ENCODE measurements at places on chromosomes 3 and 15.

DNA sequence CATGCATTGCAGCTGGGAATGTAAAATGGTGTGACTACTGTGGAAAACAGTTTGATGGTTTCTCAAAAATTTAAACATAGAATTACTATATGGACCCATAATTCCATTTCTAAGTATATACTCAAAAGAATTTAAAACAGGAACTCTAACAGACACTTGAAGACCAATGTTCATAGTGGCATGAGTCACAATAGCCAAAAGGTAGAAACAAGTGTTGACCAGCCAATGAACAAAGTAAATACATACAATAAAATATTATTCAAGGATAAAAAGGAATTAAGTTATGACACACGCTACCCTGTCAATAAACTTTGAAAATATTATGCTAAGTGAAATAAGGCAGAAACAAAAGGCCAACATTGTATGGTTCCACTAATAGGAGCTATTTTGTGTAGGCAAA lies 357.4 kb upstream of the IL12A start:
- DNase-seq: no peak

DNA sequence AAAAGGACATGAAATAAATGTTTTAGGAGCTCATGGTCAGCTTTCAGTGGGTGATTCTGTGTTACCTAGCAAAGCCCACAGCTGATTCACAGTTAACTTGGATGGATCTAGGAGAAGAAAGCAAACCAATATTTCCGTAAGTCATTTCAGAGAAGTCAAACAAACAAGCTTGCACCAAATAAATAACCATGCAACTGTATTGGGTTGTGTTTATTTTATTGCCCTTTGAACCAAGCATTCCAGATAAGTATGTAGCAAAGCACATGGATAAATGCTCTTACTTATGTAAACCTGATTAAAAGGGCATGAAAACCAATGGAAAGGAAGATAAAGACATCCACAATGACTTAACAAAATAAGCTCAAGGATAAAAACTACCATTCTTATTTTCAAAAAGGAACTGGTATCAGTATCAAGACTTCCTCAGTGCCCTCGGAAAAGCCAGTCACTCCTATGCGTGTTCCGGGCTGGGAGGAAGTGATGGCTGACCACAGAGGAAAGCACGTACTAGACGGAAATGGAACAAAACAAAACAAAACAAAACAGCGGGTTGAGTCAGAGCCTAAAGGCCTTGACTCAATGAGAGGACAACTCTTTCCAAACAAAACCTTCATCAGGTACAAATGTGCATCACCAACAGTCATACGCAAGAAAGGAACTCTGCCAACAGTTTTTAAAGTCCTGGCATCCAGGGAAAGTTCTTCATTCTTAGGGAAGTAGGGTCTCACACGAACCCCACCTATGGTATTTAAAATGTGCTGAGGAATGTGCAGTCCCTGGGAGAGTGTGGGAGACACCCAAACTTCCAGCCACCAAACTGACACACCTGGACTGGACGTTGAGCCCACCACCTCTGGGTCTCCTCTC lies 103.3 kb downstream of the SNRK start:
- peak; percentile 73 for DNase-seq

DNA sequence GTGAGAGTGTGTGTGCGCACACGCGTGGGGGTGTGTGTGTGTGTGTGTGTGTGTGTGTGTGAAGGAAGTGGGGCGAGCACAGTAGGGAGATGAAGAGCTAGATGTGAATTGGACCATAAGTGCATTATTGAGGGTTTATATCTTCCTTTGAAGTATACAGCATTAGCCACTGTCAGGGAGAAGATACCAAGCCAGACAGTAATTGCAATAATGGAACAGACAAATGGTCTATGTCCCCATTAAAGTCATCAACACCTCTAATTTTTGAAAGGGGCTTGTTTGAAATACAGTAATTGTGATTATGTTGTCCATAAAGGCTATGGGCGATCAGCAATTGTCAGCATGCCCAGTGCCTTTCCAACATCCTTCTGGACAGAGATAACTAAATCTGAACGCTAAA lies 429.2 kb upstream of the NR2F2 start:
- DNase-seq: no peak

GRCh38 chr15:62469874-62470688 lies 305.0 kb upstream of the C2CD4B start:
- no peak for DNase-seq

- DNase-seq: no peak
Measured at GRCh38 chr3:175456466-175456865, 597.3 kb downstream of the NAALADL2 start.

- no peak for DNase-seq
Measured at GRCh38 chr15:69060744-69061143, 46.2 kb downstream of the NOX5 start.

- DNase-seq: no peak
Measured at GRCh38 chr15:58870451-58870850, 63.0 kb downstream of the SLTM start.

DNA sequence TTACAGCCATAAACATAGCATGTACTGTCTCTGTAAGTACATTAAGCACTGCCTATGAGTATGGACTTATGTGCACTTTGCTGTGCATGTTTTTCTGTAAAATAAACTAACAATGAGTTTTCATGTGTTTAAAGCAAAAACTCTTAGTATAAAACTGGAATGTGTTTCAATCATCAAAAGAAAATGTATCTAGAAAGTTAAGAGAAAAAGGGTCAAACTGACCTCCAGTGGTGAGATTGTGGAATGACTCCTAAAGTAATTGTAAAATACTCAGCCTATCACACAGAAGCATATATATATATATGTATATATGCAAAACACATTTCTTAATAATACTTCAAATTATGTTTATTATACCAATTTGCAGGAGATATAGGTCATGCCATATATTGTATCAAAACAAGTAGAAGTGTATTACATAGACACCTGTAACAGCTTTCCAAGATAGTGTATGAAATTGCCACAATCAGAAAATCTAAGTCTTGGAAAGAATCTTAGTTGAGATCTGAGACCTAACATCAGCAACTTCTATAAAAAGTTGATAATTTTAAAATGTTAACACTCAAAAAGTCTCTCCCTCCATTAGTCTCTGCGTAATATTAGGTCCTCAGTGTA lies 199.6 kb downstream of the FMN1 start:
- DNase-seq: no peak

DNA sequence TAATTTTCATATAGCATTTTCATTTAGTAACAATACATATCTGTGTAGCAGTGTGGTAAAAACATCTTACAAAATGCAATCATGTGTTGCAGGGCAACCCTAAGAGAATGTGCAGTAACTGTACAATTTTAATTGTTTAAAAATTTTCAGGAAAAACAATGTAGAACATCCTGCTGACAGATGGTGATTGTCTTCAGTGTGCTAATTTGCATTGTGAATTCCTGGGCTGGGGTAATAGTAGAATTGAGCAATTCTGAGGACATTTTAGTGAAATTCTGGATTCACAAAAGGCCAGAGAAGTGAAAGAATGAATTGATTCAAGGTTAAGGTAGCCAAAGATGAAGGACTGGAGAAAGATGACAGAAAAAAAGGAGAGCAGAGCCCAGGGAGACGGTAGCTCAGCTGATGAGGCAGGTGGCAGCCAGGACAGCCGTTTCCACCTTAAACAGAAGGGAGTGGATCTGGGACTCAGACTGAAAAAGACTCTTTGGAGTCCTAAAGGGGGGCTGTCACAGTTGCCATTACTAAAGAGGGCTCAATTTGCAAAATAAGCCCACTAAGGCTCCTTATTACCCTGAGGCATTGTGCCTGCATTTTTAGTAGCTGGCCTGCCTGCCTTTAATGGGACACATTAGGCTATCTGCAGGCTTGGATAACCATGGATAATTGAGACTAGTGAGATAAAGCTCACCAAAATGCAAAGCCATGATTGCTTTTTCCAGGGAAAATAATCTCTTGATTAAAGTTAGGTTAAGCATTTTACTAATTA lies 8.6 kb downstream of the MAP3K13 start:
- DNase-seq: no peak

DNA sequence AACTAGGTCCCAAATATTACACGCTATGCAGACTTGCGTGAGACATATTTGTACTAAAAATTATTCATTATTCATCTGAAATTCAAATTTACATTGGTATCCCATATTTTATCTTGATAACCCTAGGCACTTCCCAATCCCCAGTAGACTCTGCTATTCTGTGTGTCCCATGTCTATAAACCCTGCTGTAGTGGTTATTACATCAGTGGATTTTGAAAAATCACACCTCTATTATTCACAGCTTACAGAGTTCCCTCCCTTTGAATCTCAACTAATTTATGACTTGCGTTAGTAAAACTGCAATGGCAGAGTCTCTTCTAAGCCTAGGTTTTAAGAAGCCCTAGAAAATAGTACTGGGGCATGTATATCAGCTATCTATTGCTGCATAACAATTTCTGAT lies 54.3 kb downstream of the TRIM69 start:
- no peak for DNase-seq

DNA sequence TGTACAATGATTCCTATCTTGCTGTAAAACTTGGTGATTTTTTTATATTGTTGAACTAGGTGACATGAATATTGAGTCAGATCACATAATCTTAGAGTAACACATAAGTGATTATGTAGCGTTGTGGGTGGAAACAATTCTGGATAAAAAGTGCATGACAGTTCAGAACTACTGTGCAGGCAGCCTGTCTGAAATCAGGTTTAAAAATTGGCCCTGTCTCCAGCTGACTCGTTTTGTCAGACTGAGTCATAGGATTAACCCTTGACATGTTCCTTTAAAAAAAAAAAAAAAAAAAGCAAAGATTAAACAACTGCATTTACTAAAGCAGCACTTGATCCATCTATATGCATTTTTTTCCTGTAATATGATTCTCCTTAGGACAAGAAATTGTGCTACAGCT lies 160.0 kb upstream of the CGNL1 start:
- DNase-seq: no peak

DNA sequence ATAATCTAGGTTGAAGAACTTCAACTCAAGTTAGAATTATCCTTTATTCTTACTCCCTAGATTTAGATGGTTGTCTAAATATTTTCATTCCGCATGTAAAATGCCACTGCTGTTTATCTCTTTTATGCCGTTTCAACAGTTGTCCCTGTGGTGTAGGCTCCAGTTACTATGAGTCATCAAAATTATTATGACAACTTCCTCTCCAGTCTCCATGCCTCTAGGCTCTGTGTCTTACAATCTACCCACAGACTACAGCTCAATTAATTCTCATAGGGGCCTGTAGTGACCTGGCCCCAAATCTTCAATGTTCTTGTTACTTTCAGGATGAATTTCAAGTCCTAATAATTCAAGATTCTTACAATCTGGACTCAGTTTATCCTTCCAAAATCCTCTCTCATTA lies 105.8 kb upstream of the UNC13C start:
- DNase-seq: no peak

DNA sequence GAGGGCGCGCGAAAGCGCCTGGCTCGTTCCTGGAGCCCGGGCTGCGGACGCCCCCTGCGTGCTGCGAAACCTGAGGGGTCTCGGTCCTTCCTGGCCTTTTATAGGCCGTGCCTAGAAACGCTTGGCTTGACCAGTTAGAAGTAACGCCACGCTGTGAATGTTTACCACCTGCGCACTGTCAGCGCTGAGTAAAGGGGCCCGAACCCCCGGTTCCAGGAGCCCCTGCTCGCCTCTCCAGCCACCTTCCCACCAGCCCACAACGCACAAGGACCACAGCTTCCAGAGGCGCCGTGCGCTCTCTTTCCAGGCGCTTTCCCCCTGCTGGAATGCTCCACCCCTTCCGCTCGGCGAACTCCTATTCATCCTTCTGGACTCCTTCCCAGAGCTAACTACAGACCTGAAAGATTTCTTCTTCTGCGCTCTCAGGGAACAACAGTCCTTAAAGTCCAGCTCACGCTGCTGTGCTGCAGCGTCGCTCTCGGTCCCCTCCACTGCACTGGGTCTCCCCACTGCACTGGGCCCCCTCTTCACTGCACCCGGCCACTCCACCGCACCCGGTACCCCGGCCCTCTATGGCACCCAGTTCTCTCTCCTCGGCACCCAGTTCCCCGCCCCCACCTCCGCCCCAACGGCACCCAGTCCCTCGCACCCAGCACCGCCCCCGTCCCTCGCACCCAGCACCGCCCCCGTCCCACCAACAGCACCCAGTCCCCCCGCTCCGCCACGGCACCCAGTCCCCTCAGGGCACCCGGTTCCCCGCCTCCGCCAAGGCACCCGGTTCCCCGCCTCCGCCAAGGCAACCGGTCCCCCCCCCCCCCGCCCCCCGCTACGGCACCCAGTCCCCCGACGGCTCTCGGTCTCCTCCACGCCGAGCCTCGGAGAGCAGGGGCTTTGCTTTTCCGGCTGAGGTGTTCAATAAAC lies 69.8 kb downstream of the SQOR start:
- DNase-seq: peak; percentile 16

- DNase-seq: no peak
Measured at GRCh38 chr3:6739288-6739687, 121.6 kb upstream of the GRM7 start.

DNA sequence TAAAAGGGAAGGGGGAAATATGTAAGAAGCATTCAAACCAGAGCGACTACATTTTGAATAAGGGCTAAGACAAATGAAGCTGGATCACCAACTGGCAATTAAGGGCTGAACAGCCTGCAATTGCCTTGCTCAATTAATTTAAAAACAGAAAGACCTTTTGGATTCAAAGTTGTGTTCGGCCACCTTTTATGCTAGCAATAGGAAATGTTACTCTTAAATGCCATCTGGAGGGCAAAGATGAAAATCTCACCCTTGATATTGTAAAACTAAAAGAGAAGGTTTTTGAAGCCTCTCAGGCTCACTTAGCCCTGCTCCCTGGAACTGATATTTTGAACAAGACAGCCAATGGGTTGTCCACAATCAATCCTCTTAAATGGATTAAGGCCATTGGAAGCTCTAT lies 44.2 kb downstream of the ACAD9 start:
- DNase-seq: no peak

DNA sequence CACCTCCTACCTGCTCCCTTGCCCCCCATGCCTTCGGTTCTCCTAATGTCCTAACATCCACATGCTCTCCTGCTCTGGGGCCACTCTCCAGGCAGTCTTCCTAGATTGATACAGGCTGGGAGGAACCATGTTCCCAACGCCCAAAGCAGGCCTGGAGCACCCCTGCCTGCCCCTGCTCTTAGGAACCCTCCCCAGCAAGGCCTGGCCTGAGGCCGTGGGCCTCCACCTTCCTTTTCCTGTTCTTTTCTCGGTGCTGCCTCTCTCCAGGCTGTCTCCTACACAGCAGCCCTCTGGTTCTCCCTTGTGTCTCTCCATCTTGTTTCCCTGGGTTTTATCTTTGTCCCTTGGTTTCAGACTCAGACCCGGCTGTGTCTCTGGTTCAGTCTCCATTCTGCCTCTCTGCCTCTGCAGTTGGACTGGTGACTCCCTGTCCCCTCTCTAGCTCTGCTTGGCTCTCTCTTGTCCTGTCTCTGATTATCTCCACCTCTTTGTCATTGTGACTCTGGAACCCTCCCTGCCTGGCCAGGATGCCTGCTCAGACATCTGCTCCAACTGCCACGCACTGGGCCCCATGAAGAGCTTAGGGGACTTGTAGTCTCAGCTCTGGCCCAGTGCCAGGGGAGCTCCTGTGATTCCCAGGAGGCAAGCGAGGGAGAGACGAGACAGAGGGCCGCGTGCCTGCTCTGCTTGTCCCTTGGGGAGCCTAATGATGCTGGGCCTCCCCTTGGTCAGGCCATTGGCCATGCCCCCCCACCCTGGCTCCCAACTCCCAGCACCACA lies 26.0 kb upstream of the RPL29 start:
- DNase-seq: no peak

GRCh38 chr3:184354121-184354728 lies 7.2 kb downstream of the CLCN2 start:
- peak; percentile 65 for DNase-seq
